Frontal cortex (tissue), 4 donors: ENCODE measurements at places on chromosomes 7 and 10.

- no peak for DNase-seq
Observed at GRCh38 chr7:877312-878232, 1.2 kb downstream of the GET4 start.

GRCh38 chr7:72278550-72278949 is 133.6 kb downstream of the CALN1 start:
- DNase-seq = no peak

DNA sequence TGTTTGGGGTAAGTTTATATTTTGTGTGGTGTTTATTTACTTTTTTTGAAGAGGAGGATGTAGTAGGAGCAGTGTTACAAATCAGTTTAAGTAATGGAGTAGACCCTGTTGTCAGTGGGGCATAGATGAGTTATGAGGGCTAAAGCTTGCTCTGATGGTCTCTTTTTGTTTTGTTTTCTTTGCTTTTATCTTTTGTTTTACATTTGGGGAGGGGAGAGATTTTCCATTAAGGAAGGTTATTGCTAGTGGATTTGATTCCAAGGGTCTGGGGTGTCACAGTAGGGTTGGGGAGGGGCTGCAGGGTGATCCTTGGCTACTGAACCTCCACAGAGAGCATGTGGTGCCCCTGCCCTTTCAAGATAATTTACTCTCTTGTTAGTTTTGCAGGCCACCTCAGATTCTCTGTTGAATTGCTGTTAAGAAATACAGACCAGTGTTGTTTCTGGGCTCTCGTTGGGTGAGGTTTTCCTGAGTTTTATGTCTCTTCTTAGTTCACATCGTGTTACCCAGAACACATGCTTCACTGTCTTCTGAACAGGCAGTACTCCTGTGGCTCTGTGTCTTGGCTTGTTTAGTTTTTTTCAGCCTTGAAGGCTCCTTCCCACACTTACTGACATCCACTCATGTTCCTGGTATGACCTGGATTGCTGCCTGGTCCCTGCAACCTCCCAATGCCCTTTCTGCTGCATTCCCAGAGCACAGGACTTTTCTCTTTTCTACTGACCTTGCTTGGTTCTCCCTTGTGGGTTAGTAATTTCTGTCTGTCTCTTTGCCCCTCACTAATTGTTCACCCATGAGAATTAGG is 4.2 kb downstream of the KIFBP start:
- no peak for DNase-seq

DNA sequence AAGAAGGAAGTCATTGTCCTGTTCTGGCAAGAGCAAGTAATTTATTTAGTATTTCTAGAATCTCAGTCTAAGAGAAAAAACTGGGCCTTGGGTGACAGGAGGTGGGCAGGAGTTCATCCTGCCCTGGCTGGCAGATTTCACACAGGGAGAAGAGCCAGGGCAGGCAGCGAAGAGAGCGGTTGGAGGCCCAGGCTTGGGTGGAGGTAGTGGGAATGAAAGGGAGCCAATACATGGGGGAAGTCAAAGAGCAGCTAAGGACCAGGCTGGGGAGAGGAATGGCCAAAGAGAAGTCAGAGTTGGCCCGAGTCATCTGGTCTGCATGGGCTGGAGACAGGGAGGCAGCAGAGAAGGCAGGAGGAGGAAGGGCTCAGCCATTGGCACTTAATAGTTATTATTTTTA is 51.4 kb downstream of the HECW1 start:
- DNase-seq = no peak

GRCh38 chr10:117472872-117473271 is 69.7 kb upstream of the EMX2 start:
- no peak for DNase-seq

- no peak for DNase-seq
Observed at GRCh38 chr10:95172851-95173250, 21.2 kb upstream of the ACSM6 start.

DNA sequence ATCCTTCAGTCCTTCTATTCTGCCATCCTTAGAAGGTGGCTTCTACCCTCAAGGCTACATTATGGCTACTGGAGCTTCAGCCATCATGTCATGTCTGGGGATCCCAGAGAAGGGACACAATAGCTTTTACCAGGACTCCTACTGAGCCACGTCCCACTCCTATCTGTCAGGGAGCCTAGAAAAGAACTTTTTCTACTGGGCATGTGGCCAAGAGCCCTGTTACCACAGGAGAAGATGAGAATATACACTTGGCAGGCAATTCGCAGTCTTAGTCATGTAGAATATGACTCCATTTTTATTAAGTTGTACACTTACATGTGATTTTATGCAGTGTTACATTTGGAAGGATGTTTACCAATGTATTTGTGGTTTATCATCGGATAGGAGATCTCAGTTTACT is 64.6 kb upstream of the KCNMA1 start:
- no peak for DNase-seq

DNA sequence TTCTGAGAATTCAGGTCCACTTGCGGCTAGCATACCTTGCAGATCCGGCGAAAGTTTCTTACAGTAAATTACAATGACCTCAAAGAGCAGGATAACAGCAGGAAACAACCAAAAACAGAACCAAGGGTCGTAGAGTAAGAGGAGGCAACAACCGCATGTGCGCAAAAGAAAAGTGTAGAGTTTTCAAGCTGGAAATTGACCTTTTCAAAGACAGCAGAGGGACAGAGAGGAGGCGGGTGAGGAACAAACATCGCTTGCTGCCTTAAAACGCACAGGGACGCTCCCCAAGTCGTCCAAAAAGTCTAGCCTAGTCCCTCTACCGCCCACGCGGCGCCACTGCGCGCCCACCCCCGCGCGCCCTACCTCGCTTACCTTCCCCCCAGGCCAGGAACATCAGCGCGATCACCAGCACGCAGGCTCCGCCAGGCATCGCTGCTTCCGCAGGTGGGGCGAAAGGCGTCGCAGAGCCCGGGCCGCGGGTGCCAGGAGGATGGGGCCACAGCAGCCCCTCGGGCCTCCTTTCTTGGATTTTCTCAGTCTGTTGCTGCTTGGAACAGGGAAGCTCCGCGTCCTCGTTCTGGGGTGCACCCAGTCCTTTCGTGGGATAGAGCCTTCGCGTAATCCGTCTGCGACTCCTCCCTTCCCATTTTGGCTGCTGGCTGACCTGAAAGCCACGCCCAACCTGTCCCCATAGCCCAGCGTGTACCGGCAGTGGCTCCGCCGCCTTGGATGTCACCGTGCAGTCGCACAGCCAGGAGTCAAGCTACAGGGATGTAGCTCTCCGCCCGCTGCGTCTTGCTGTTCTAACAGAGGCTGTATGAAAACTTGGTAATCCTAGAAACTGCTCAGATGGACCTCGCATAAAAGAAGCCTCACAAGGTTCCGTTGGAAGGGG is at the start of gene VWDE:
Gene VWDE (minus strand): TSS at position 579 of the 895 bp plus-strand sequence. CDS start 149 bp downstream, at position 430.
- DNase-seq = peak; percentile 37

DNA sequence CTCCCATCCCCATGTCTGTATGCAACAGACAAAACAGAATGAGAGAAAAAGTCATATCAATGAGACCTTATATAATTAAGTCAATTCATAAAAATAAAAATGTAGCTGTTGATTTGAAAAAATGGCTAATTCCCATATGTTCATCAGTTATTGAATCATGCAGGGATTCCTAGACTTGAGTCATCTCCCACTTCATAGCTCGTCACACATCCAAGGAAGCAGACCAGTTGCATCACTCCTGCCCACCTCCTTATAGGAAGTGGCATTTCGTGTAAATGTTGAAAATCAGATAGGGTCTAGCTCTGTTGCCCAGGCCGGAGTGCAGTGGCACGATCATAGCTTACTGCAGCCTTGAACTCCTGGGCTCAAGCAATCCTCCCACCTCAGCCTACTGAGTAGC is 56.1 kb upstream of the SH2B2 start:
- DNase-seq = no peak

GRCh38 chr10:120477021-120477742 is 20.2 kb downstream of the PLPP4 start:
- DNase-seq = no peak

DNA sequence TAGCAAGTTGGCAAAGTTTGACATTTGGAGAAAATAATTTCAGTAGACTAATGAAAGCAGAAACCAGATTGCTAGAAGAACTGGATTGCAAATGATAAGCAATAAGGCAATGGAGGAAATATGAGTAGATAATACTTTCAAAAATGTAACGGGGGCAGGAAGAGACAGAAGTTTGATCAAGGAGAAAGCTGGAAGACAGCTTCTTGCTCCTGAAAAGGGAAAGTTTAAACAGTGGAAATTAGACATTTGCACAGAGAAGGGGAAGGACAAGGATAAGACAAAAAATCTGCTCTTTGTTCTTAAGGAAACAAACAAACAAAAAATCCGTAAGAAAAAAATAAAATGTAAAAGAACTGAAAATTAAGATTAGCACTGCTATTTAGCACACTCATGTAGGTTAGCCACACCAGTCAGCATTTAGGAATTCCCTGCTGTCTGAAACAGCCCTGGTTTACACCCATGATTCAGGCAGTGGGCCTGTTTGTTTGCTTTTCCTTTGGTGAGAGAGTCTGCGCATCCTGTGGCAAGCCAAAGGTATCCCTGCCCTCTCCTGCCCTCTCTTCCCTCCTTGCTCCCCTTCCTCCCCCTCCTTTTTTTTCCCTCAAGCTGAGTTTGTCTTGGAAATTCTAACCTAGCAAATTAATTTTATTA is 104.3 kb upstream of the CAV2 start:
- DNase-seq = peak; percentile 9

DNA sequence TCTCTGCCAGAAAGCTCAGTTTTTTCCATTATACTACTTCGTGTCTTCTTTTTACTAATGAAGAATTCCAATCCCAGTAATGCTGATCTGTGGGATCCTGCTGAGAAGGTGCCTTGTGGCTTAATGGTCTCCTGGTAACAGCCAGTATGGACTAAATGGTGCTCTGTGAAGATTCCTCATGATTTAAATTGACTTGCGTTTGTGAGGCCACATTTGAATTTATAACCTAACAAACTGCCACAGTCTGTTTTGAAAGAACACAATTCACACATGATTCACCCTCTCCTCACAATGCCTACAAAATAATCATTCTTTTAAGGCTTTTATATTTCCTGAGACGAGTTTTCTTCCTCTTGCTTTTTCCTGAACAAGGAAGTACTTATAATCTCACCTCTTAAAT is 140.0 kb downstream of the MBL2 start:
- DNase-seq = no peak
